Lower lobe of right lung (tissue), 2 donors: ENCODE measurements at places on chromosomes 7 and 10.

GRCh38 chr10:58268946-58269781 lies at the start of gene CISD1:
CISD1 (plus strand) TSS chr10:58269162; CDS start chr10:58269274, 112 bp downstream.
- DNase-seq = peak; percentile 99

DNA sequence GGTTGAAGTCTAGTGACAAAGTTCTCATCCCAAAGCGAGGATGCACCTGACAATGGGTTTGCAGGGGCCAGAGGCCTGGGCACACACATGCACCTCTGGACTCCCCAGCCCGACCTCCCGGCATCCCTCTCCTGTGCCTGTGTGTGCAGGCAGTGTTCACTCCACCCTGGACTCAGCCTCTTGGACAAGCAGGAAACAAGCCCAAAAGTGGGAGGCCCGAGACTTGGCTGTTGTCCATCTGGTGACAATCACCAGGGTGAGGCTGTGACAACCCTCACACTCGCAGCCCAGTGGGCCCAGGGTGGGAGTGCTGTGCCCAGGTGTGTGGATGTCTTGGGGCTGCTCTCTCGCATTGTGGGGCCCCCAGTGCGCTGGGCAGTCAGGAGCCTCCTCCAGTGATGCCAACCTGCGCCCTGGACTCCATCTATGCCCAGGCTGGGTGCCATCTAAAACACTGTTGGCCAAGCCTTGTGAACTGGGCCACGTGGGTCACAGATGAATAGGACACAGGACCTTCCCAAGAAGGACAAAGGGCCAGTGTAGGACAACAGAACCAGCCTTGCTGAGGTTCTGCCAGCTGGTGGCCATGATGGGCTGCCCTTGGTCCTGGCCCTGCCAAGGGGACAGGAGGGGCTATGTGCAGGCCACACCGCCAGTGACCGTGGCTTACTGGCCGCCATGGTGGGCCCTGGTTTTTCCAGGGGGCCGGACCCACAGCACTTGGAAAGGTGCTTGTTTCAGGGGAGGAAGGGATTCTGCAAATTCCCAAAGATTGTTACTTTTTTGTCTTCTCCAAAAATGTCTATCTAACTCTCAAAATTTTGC lies 144.3 kb downstream of the TCERG1L start:
- DNase-seq = no peak

GRCh38 chr7:8379264-8379663 lies 54.1 kb upstream of the NXPH1 start:
- DNase-seq = no peak

- no peak for DNase-seq
These were observed 8.8 kb downstream of the ACSL5 start for GRCh38 chr10:112382515-112383235.

DNA sequence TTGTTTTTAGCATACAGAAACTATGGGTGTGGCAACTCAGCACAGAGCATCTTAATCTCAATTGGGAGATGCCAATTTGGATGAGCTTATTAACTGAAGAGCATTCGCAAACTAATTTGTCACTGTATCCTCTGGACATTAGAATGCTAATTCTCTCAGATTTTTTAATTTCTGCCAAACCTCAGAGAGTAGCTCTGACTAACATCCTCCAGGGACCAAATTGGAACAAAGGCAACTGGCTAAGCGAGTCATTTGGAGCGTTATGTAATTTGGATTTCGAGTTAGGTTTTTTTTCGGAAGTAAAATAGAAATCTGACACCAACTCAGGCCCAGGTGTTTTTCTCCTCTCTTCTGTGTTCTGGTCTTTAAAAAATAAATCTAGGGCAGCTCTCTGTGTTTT lies 201.9 kb downstream of the BMPER start:
- no peak for DNase-seq

DNA sequence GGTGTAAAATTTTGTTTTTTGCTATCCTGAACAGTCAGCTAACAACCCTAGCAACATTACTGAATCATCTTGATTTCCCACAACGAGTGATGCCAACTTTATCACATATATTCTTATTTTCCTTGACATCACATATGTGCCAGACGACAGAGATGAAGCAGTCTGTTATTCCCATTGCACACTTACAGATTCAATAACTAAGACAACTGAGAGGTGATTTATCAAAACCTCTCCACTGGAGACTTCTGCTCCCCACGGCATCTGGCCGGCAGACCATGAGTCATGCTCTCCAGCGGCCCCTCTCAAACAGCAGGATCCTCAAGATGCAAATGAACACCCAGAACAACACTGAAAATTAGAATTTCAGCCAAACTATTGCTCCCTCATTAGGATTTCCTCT lies 57.1 kb downstream of the AMPH start:
- DNase-seq = no peak

DNA sequence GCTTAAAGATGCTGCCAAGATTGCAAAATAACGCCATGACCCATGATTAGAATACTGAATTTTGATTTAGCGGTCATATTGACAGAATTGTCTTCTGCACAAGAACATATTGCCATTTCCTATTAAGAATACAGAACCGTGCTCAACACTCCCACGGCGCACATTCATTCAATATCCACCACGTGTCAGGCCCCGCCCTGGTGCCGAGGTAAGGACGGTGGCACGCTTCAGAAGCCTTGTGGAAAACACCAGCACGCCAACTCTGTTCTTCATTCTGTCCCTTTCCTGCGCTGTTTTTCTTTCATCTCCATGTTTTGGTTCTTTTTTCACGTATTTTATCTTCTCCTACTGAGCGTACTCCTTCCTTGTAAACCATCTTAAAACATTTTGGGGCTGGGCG lies 189.3 kb downstream of the ZMYND11 start:
- no peak for DNase-seq

- DNase-seq = no peak
These were observed 171.1 kb upstream of the TMEM196 start for GRCh38 chr7:19944363-19945120.
